AG04450 (cell line): ENCODE measurements at places on chromosomes 1 and 21.
A peak's percentile ranks its signal among the peaks of the same experiment; 100 is the strongest.

DNA sequence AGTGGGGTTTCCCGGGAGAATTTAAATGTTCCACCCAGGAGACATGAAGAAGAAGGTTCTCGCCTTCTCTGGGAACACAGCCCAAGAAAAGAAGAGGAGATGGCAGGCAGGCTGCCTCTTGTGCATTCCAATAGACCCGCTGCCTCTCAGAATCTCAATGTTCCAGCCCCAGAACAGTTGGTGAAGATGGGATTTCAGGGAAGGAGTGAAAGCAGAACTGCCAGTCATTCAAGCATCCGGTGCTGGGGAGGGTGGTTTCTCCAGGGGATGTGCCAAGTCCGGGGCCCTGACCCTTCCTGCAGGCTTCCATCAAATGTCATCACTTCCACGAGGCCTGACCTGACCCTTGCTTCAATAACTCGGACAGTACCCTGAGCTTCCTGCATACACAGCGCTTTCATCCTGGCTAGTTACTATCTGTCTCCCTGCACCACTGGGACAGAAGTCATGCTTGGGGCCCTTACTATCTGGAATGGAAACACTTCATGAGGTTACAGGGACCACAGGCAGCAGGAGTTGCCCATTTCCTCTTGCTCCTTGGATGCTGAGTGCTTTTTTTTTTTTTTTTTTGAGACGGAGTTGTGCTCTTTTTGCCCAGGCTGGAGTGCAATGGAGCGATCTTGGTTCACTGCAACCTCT, 386.6 kb upstream of the POU3F1 start:
- DNase-seq: no peak

DNA sequence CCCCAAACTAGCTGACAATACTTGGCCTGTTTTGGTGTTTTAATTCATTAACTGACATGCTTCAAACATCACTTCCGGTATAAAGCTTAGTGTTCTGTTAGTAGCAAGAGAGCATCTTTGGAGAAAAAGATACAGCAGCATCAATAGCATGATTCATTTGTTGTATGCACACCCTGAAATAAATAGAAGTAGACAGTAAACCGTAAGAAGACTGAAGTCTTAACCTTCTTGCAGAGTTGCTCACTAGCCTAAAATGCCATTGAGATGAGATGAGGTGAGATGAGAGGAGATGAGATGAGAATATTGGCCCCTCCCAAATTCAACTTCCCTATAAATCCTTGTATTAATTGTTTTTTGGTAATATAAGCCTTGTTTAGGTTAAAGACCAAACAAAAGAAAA, 108.8 kb downstream of the TNFSF18 start:
- DNase-seq: no peak

DNA sequence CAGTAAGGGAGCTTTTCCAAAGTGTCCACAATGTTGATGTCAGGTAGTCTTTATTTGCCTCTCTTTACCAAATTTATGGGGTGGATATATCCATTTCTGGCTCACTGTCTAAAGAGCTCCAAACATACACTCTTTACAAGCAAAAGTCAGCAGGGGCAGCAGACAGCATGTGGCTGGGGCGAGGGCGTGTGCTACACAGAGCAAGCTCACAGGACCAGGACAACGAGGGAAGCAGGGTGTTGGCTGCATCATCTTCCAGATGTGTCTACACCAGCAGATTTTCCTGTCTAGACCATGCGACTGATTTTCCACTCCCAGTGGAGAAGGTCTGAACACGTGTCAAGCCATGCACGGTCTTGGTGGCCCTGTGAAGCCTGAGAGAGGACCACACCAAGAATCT, 123.8 kb downstream of the TRABD2B start:
- DNase-seq: no peak

DNA sequence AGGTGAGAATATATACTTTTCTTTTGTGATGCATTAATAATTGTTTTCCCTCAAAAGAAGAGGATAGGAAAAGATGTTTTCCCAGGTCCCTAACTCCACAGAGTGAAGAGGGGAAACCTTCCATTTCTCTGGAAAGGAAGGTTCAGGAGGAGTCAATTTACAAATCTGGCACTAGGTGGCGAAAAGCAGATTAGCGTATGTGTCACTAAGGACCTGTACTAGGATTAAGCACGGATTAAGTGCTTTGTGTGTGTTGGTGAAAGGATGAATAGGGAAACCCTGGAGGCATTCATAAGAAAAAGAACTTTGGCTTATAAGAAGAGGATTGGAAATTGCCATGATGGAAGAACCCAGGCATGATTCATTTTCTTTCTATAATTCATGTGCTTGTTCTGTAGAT, 410.1 kb upstream of the PLXNA2 start:
- DNase-seq: no peak

- no peak for DNase-seq
Observed at GRCh38 chr1:10615332-10615731, 140.6 kb downstream of the PEX14 start.

DNA sequence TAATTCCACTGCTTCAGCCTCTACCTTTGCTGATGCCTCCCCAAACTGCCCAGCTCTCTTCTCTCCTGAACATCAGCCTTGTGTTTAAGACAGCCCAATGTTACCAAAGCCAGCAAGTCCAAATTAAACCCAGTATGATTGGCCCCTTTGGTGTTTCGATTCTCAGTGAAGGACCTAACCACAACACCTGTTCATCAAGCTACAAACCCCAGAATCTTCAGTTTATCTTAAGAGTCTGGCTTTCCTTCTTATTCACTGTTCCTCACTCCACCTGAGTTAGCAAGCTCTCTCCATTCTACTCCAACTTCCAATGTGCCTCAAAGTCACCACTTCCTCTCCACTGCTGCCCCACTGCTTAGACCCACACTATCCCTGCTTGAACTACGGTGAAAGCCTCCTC, 25.5 kb upstream of the ITPKB start:
- DNase-seq: no peak

DNA sequence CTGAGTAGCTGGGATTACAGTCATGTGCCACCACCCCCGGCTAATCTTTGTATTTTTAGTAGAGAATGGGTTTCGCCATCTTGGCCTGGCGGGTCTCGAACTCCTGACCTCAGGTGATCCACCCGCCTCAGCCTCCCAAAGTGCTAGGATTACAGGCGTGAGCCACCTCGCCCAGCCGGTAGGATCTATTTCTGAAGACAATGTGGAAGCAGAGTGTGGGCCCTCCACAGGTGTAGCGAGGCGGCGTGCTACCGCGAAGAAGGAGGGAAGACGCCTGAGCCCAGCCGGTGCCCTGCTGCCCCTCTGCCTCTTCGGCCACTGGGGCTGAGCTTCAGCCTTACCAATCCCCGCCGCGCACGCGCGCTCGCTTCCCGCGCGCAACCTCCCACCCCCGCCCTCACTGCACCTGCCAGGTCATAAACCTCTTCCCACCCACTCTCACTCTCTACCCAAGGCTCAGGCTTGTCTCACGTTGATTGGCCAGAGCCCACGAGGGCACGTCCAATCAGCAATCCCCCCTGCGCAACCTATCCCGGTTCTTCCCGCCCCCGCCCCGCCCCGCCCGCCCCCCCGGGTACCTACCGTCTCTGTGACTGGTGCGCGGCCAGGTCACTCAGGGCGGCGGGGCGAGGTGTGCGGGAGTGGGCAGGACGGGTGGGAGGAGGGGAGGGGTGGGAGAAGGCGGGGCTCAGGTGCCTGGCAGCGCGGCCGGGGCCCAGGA, 409 bp upstream of the HOOK1 start:
- DNase-seq: no peak

DNA sequence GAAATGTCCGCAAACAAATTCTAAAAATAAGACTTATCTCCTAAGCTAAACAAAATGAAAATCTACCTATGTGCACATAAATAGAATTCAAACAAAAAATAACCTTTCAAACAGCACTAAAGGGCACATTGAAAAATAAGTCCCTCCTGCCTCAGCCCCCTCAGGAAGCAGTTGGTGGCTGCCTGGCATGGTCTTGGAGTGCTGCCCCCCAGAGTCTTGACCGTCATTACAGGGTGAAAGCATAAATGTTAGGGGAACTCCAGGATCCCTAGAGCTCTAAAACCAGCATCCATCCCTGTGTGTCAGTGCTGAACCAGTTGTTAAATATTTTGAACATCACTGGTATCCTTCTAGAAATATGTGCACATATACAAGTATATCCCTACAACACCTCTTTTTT, 6.5 kb upstream of the NPL start:
- DNase-seq: no peak

DNA sequence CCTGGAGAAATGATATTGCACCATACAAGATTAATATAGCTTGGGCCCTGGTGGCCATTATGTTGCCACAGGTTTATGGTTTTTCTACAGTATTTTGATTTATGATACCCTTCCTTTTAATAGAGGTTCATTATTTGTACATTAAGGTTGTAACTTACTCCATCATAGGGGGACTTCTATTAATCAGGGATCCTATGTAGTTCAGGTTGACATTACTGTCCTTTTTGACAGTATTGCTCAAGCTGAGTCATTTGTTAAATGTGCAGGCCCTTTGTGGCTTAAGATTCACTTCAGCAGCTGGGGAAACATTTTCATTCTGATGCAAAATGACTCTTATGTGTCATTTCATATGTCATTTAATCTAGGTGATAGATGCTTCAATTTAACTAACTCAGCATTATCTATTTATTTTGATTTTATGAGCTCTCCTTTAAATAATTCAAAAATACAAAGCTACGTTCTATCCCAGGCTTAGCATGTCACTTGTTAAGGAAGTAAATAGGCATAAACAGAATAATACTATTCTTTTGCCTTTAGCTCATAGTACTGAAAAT, 686.9 kb upstream of the NCAM2 start:
- no peak for DNase-seq

DNA sequence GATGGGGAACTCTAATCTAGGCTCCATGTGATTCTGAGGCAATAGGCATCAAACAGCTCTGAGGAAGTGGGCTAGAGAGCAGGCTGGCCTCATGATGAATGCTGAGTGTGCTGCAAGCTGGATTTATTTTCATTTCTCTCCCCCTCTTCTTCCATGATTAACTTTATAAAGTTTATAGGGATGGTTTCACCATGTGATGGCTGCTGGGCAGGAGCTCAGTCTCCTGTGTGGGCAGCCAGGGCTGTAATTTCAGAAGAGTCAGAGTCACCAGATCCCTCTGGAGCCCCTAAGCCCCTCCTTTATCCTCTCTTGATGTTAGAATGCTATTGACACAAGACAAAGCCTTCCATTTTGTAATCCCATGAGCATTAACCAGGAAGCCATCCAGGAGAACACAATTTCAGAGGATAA, 143.6 kb downstream of the CNIH3 start:
- DNase-seq: no peak

- DNase-seq: peak; percentile 64
Observed at GRCh38 chr1:207828485-207829158, 76.8 kb downstream of the CD46 start.

- DNase-seq: no peak
Observed at GRCh38 chr1:214107322-214108096, 119.7 kb downstream of the PROX1 start.

DNA sequence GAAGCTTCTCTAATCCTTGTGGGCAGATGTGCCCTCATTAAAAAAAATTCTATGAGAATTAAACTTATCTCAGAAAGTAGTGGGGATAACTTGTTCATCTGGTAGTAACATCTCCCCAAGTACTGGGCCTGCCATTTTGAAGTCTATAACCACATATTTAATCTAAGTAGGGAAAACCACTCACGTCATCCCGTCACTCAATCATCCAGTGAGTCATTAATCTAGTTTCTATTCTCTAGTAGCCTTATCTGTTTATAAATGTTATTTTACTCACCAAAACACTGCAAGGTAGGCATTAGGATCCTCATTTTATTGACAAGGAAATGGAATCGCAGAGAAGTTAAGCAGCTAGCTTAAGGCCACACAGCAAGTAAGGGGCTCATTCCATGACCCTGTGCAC, 221.9 kb downstream of the ATG4C start:
- no peak for DNase-seq

- no peak for DNase-seq
Observed at GRCh38 chr1:36864182-36864822, 170.0 kb downstream of the GRIK3 start.

- DNase-seq: no peak
Observed at GRCh38 chr1:203644661-203645510, 18.3 kb downstream of the ATP2B4 start.

DNA sequence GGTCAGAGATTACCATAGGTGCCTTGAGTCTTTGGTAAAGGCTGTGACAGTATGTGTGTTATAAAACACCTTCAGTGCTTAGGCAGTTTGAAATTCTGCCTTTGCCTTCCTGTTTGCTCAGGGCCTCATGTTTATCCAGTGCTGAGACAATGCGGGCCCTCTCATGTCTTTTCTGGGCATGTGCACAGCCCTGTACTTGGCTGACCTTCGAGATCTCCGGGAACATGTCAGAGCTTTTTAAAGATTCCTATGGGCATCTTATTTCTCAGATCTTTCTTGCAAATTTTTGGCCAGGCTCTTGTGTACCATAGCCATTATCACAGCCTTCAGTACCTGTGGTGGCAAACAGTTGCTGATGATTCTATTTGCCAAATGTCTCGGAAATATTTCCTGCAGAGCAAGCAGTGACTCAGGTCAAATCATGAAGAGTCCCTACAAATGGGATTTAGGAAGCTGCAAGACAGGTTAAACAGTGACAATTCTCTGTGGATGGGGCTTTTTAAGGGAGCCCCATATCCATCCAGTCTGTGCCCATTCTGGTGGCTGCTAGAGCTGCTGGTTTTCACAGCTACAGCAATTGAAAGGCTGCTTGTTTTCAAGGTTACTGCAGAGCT, 42.1 kb downstream of the HOOK1 start:
- no peak for DNase-seq

DNA sequence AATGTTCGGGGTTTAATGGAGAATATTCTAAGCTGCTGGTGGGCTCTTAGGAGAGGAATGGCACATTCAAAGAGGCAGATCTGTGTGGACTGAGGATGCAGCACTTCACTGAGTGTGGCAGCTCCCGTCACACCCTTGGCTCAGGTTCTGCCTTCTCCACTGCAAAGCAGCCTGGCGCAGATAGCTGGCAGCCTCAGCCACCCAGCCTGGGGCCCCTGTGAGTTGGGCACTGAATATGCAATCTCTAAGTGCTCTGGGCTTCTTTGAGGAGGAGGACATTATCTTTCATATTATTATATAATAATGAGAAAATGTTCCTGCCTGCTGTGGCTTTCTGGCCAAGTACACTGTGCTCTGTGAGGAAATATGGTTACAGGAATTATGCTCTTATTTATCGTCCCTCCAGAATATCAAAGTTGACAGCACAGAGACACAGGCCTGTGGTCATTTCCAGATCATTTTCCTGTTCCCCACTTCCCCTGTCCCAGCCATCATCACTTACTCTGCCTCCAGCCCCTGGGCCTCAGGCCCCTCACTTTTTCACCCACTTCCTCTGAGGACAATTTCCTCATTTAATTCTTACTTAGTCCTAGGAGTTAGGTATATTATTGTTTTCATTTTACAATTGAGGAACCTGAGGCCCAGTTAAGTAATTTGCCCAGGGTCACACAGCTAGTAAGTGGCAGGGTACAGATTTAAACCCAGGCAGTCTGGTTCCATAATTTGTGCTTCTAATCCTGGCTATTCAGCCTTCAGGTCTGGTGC, 53.6 kb downstream of the MAB21L3 start:
- DNase-seq: no peak

GRCh38 chr1:67170751-67171573, 4.7 kb downstream of the IL23R start:
- no peak for DNase-seq

DNA sequence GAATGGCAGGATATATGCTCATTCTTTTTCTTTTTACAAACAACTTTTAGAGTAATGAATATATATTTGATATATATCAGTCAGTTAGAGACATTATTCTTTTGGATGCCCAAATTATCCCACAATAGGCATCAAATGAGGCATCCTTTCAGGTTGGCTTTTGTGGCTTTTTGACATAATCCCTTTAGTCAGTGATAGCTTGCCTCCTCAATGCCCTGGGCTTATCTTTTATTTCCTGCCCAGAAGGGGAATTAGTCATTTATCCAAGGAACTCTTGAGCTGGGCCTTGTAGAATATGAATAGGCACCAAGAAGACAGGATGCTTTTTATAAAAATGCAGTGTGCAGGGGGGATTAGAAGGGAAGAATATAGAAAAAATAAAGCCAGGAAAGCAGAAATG, 22.2 kb downstream of the EPHX4 start:
- DNase-seq: no peak
